ENCODE measurements at places on chromosomes 2 and 18.
A peak's percentile ranks its signal among the peaks of the same experiment; 100 is the strongest.

DNA sequence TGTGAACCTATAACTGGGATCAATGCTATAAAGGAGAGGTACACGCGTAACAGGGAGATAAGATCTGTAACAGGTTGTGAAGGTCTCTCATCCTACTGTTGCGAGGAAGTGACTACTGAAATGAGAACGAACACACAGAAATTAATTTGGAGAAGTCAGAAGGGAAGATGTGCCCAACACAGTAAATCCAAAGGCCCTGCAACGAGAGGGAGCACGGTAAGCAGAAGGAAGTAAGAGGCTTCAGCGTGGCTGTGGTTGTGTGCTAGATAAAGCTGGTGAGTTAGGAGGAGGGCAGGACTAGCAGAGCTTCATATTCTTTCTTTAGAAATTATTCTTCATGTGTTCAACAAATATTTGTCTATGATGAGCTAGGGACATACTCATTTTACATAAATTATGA, 2.5 kb upstream of the ATG16L1 start:
- DNase-seq, result peak; percentile 27

DNA sequence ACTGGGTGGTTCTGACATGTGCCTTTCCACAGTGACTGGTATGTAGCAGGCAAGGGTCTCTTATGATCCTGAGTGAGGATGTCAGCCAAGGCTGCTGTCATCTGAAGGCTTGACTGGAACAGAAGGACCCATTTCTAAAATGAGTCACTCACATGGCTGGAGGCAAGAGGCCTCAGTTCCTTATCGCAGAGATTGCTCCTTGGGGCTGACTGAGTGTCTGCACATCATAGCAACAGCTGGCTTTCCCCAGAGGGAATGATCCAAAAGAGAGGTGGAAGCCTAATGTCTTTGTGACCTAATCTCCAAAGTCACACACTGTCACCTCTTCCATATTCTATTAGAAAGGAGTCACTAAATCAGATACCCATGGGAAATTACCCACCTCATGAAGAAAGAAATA, 114.0 kb downstream of the NEDD4L start:
- DNase-seq, result no peak

DNA sequence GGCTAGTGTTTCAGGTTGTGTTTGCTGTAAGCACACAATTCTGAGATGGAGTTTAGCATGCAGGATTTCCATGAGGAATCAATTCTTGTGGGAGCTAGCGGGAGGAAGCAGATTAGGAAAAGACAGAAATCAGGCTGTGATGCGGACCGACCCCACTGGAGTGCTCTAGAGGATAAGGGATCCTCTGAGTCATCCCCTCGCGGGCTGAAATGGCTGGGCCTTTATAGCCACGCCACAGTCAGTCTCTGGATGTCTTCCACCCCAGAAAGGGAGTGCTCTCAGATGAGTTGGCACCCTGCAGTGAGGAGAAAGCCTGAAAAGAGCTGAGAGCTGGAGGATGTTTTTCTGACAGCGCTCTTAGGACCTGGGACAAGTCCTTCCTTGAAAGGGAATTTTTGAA, 102.4 kb downstream of the GALNT3 start:
- no peak for DNase-seq

- DNase-seq, result no peak
Observed at GRCh38 chr18:77208964-77209363, 40.7 kb upstream of the GALR1 start.

- DNase-seq, result no peak
Observed at GRCh38 chr2:20549144-20549543, 101.8 kb downstream of the HS1BP3 start.

- no peak for DNase-seq
Observed at GRCh38 chr2:26067980-26068507, 34.2 kb downstream of the RAB10 start.

GRCh38 chr2:101380376-101380775, 6.9 kb downstream of the CREG2 start:
- no peak for DNase-seq

- DNase-seq, result no peak
Observed at GRCh38 chr2:203003716-203004115, 11.0 kb upstream of the NBEAL1 start.

- DNase-seq, result no peak
Observed at GRCh38 chr2:157107877-157108276, 149.6 kb upstream of the GALNT5 start.

- peak; percentile 30 for DNase-seq
Observed at GRCh38 chr2:64467096-64467843, 13.3 kb downstream of the LGALSL start.

GRCh38 chr2:233178994-233179847, 72.3 kb upstream of the ATG16L1 start:
- DNase-seq, result no peak

- DNase-seq, result no peak
Observed at GRCh38 chr2:100196786-100197494, 54.5 kb upstream of the AFF3 start.

Measured in SIG-M5 (cell line).